Left ventricle myocardium inferior (tissue), 1 donor: ENCODE measurements at places on chromosomes 12 and 14.

GRCh38 chr14:60926002-60926401, 54.9 kb downstream of the TRMT5 start:
- no peak for DNase-seq

GRCh38 chr12:43434614-43435013, 117.4 kb downstream of the ADAMTS20 start:
- no peak for DNase-seq

DNA sequence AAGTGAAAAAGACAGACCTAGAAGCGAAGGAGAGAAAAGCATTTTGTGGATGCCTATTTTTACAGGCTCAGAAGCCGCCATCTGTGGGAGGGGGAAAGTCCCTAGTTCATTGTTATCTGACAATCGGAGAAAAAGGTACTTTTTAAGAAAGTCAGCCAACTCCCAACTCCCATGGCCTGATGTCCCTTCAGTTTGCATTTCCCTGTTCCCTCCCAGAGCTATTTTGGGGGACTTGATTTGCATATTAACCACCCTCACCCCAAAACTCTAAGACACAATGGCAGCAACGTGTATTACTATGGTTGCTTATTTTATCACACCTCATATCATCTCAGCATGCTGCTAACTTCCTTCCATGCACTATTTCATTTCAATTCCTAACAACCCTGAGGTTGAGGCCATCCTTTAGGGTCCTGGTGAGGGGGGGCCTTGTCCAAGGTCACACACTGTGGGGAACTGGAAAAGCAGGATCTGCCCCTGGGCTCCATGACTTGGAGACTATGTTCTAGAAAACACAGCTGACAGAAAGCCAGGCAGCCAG, 18.7 kb downstream of the HVCN1 start:
- no peak for DNase-seq

DNA sequence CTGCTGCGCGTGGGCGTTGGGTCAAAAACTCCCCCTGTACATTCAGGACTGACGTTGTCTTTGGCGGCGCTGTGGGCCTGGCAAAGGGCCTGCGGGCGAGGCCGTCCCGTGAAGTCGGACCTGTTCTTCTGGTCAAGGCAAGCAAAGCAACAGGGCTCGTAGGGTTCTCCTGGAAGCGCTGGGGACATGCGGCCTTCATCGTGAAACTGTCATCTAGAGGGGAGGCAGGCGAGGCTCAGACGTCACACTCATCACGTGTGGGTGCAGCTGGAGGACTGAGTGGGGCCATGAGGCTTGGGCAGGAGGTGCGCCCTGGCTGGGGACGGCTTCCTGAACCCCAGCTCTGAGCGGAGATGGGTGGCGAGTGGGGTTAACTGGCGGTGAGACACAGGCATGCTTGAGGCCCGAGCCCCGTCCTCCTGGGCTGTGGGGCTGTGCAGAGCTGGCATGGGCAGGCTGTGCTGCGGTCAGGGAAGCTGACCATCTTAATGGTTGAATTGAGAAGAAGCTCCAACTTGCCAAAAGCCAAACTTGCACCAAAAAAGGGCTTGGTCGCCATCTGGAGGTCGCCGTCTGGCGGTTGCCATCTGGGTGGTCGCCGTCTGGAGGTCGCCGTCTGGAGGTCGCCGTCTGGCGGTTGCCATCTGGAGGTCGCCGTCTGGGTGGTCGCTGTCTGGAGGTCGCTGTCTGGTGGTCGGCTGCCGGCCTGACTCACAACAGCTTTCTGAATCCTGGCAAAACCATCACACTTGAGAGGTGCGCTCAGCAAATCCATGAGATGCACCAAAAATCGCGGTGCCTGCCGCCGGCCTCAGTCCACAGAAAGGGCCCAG, 66.2 kb downstream of the NOC4L start:
- no peak for DNase-seq

GRCh38 chr12:107468182-107468581, 217.4 kb upstream of the PWP1 start:
- no peak for DNase-seq

DNA sequence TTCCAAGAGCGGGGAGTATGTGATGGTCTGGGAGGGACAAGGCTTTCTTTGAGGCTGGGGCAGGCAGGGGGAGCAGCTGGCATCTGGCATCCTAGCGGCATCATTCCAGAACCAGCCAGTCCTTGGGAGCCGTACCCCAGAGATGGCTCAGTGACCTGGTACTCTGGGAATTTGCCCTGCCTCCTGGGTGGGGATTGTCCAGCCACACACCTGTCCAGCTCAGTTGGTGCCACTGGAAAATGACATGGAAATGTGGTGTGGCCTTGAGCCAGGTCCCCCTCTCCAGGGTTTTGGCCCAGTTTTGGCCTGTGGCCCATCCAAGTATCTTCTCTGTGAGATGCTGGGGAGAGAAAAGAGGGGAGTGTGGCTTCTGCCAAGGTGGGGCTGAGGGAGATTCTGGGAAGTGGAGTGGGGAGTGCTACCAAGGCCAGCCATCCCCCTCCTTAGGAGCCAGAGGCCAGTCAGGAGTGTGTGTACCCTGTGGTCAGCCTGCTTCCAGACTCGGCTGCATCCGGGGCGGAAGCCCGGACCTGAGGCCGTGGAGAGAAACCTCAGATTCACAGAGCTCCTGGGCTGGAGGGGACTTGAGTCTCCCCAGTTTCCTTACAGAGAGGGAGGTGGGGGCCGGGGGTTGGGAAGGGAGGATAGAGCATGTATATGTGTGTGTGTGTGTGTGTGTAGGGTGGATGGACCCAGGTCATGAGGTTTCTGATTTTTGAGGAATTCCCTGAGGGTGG, 14.7 kb upstream of the KRT80 start:
- no peak for DNase-seq

DNA sequence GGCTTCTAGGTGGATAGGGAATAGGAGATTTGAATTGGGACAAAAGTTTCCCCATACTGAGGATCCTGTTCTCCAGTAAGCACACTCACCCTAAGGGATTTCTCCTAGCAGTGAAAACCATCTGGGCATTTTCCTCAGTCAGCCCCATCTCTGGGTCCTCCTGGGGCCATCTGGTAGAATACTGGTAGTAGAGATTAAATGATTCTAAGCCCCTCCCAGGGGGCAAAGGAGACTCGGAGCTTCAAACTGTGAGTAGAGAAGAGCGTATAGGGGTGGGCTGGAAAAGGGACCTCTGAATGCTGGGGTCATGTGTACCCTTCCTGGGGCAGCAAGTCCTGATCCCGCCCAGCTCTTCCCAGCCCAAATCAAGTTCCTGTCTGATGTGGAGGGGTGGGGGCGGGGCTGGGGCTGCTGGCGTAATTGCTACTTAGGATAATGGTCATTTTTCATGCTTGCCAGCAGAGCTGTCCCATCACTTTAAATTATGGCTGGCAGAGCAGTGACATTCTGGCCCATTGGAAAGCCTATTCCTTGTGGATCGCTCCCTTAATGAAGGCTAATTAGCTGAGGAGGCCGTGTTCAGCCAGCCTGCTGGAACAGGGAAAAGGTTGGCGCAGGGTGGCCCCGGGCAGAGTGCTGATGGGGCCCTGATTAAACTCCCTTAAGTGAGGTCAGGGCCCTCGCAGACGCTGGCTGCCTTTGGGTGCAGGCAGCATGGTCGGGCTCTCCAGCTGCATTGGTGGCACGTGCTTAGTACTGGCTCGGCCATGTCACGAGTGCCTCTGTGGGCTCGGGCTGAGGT, 127.8 kb downstream of the TSPAN9 start:
- no peak for DNase-seq

DNA sequence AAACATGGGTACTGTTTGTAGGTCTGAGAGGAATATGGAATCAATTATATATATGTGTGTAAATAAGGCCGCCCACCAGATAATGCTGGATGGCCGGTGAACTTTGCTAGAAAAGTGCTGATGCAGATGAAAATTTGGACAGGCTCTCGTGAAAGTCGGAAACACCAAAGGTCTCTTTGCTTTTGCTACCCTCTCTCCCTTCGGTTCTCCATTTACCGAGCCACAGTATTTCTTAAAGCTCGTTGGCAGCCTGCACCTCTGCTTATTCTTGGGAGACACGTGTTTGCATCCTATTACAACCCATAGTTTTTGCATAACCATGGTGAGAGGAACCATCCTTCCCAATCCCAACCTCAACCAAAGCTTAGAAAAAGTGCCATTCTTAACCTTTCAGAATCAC, 109.6 kb downstream of the FOXN3 start:
- no peak for DNase-seq

- no peak for DNase-seq
These were observed 381.6 kb downstream of the DPF3 start for GRCh38 chr14:72512281-72512680.

- DNase-seq = no peak
These were observed 145.3 kb downstream of the SSPN start for GRCh38 chr12:26340649-26341048.

- no peak for DNase-seq
These were observed 96.1 kb downstream of the CRADD start for GRCh38 chr12:93773122-93773871.

GRCh38 chr12:100497105-100497795, 23.6 kb downstream of the NR1H4 start:
- no peak for DNase-seq

GRCh38 chr14:104135121-104135903, 3.1 kb upstream of the KIF26A start:
- DNase-seq = peak; percentile 15

DNA sequence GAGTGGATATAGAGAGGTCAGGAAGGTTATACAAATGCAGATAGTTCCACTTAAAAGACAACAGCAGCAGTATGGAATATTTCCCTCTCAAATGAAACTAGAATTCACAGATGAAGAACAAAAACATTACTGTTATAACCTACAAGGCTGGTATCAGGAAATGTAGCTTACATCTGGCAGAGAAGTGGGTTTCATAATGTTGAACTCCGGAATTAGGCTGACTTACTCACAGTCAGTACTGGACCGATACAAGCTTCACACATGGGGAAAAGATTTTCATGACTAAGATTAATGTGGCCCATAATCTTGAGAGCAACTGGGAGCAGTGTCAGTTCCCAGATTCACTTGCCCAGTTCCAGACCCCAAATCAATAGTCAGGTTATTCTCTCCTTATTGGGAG, 353.9 kb downstream of the DUSP6 start:
- DNase-seq = no peak

GRCh38 chr12:13127444-13127843, 24.0 kb upstream of the GSG1 start:
- DNase-seq = no peak

DNA sequence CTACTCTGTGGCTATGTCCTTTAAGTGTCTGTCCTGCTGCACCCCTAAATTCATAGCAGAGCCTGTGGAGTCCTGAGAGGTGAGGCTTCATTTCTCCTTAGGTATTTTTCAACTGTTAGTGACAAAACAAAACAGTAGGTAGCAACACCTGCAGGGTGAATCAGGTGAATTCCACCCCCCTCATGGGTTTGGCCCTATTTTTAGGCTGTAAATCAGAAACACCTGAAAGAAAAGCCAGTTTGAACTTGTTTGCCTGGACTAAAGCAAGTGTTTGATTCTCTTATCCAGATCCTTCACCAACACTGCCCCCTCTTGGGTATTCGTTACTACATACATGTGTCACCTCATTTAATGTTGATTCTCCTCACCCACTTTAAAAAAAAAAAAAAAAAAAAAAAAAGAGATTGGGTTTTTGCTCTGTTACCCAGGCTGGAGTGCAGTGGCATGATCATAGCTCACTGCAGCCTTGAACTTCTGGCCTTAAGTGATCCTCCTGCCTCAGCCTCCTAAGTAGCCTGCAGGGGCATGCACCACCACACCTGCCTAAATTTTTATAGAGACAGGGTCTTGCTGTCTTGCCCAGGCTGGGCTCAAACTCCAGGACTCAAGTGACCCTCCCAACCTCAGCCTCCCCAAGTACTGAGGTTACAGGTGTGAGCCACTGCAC, 10.3 kb downstream of the TBPL2 start:
- DNase-seq = no peak

GRCh38 chr14:86203843-86204242, 673.9 kb downstream of the FLRT2 start:
- no peak for DNase-seq

- DNase-seq = no peak
These were observed 17.9 kb downstream of the SRGAP1 start for GRCh38 chr12:63862187-63862968.

GRCh38 chr12:52925717-52926595, 21.1 kb upstream of the KRT8 start:
- no peak for DNase-seq

DNA sequence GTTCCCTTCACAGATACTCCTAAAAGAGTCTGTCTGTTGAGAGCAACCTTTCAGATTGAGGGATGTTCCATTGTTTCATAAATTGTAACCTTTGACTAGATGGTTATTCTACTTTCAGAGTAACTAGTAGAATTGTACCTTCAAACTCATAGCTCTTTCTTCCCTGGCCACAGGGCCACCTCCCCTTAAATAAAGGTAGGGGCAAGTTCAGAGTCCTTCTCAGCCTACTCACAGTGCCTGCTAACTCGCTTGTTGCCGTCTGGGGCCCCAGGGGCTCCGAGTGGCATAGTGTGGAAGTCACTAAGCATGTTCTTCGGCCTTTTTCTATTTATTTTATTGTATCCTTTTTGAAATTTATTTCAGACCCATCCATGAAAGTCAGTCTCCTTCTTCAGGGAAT, 250.4 kb downstream of the ALX1 start:
- no peak for DNase-seq

GRCh38 chr14:24032727-24033418, 18.9 kb upstream of the CARMIL3 start:
- DNase-seq = no peak

GRCh38 chr14:99289394-99290189, 17.6 kb upstream of the BCL11B start:
- no peak for DNase-seq

DNA sequence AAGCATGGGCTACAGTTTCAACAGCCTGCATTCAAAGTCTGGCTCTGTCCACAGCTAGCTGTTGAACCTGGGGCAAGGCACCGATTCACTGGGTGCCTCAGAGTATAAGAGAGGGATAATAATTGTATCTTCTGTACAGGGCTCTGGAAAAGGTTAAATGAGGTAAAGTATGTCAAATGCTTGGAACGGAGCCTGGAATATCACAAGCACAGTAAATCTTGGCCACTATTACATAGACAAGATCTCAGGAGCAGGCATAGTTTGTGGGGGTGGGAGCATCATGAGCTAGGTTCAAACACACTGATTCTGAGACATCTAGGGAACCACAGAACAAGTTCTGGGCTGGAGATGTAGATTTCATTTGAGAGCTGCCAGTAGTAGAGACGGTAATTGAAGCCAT, 203.7 kb upstream of the NUDT4 start:
- DNase-seq = no peak

- no peak for DNase-seq
These were observed 20.2 kb upstream of the CHGA start for GRCh38 chr14:92902726-92903125.

GRCh38 chr12:1422604-1423315, 171.6 kb downstream of the FBXL14 start:
- DNase-seq = no peak

GRCh38 chr12:80033448-80033847, 65.9 kb upstream of the OTOGL start:
- no peak for DNase-seq

GRCh38 chr12:98758331-98758730, 113.2 kb downstream of the APAF1 start:
- DNase-seq = peak; percentile 25
